ENCODE measurements at places on chromosomes 2 and 18.

GRCh38 chr2:10209406-10209935, 86.9 kb downstream of the RRM2 start:
- DNase-seq, result no peak

DNA sequence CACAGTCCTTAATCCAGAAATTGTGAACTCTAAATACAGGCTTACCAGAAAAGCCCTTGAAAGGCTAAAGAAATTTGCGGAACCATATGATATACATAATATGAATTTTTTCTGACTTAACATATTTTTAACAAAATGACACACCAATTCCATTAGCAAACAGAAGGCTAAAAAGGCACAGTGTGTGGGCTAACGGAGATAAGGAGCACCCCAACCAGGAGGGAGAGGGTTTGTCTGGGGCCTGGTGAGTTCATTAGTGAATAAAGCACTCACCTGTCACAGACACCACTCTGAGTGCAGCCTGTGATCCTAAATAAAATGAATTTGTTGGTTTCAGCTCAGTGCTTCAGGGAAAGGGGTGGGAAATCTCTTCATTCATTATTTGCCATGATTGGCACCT, 2.7 kb upstream of the FECH start:
- DNase-seq, result no peak

GRCh38 chr2:73033142-73033765, 38.3 kb downstream of the SFXN5 start:
- no peak for DNase-seq

DNA sequence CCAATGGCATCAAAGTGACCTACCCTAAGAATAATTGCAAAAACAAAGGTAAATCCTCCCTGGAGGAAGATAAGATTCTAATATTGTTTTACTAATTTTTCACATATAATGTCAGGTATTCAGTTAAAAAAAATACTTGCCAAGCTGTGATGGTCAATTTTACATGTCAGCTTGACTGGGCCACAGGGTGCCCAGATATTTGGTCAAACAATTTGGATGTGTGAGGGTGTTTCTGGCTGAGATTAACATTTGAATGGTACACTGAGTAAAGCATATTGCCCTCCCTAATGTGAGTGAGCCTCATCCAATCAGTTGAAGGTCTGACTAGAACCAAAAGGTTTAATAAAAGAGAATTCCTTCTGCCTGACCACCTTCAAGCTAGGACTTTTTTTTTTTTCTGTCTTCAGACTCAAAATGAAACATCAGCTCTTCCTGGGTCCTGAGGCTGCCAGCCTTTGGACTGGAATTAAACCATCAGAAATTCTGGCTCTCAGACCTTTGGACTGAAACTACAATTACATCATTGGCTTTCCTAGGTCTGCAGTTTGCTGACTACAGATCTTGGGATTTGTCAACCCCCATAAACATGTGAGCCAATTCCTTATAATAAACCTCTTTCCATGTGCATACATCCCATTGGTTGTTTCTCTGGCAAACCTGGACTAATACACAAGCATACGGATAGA, 65.4 kb downstream of the LDAH start:
- no peak for DNase-seq

- no peak for DNase-seq
These were observed 11.2 kb upstream of the MAT2A start for GRCh38 chr2:85527787-85528186.

- no peak for DNase-seq
These were observed 46.4 kb downstream of the CYP1B1 start for GRCh38 chr2:38029512-38029911.

- DNase-seq, result no peak
These were observed 147.7 kb upstream of the DPP10 start for GRCh38 chr2:114294741-114295140.

- no peak for DNase-seq
These were observed 18.7 kb downstream of the MEP1B start for GRCh38 chr18:32208577-32208976.

GRCh38 chr2:207155516-207156444, 10.0 kb downstream of the KLF7 start:
- no peak for DNase-seq

DNA sequence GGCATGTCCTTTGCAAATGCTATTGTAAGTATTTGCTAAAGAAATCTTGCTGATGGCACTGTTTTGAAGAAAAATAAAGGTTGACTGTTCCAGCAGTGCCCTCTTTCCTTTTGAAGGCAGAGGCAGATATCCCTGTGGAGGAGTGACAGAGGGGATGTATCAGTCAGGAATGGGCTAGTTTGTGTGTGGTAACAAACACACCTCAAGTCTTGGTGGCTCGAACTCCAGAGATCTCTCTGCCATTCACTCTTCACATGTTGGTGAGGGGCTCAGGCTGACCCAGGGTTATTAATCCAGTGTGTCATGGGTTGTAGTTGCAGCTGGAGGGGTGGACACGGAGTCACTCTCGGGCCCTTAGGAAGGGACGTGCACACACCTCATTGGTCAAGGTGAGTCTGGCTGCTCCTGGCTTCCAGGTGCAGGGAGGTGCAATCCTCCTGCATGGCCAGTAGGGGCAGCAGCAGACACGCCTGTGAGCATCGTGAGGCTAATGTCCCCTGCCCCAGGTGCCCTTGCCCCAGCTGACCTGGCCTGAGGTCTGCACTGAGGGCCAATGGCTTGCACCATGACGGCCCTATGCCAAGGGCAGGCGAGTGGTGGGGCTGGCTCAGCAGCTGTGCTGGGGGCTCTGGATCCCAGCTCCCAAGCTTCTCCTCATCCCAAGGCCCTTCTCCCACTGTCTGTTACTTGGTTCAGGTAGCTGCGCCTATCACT, 146.5 kb downstream of the ASB1 start:
- no peak for DNase-seq

- no peak for DNase-seq
These were observed 134.0 kb upstream of the SERTAD2 start for GRCh38 chr2:64787698-64788097.

- no peak for DNase-seq
These were observed 25.1 kb downstream of the KDM3A start for GRCh38 chr2:86466306-86466705.

DNA sequence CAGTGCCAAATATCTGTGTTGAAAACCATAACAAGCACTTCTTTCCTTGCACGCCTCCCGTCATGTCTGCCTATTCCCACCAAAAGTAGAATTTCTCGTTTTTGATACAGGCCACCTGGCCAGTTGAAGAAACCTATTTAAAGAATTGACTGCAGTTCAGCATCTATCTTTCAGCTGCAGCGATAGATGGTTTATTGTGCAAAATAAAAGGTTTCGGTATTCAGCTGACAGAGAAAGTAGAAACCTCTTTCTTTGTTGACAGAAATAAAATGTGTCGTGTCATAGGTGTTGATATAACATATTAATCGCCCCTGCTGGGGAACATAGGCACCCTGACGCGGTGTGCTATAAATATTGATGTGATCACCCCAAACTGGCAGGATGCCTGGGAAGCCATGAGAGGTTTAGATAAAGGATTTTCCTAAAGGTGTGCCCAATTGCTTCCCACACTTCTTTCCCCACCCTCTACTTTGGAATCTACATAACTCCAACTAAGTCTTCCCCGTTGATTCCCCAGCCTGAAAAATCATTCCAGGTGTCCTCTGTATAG, 570.4 kb downstream of the CCDC85A start:
- DNase-seq, result no peak

- DNase-seq, result no peak
These were observed 127.0 kb downstream of the INHBB start for GRCh38 chr2:120472891-120473309.

DNA sequence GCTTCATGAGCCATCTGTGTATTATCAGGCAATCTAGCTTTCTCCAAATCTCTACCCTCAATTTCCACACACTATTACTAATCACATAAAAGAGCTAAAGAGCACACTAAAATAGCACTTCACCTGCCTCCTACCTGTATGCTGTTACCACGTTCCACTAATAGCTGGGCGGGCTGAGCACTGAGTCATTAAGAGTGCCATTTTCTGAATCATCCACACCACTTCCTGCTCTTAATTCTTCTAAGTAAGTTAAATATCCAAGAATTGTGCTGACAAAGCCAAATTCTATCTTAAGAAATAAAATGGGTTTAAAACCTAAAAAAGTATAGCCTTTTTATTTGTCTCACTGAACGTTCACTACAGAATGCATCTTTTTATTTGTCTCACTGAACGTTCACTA, 35.7 kb downstream of the NOL10 start:
- DNase-seq, result no peak

- no peak for DNase-seq
These were observed 134.1 kb downstream of the SLC8A1 start for GRCh38 chr2:40317761-40318160.

GRCh38 chr18:61900504-61901281, 7.9 kb upstream of the RNF152 start:
- no peak for DNase-seq

GRCh38 chr2:137339051-137339450, 573.7 kb downstream of the THSD7B start:
- DNase-seq, result no peak

- DNase-seq, result no peak
These were observed 58.5 kb upstream of the ARHGAP15 start for GRCh38 chr2:143070704-143071103.

DNA sequence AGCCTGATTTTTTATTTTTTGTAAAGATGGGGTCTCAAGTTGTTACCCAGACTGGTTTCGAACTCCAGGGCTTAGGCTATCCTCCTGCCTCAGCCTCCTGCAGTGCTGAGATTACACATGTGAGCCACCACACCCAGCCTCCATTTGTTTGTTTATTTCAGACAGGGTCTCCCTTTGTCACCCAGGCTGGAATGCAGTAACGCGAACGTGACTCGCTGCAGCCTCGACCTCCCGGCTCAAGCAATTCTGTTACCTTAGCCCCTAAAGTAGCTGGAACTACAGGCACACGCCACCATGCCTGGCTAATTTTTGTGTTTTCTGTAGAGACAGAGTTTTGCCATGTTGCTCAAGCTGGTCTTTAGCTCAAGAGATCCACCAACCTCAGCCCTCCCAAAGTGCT, 27.2 kb downstream of the UBXN4 start:
- no peak for DNase-seq

GRCh38 chr2:231909631-231910030, 16.6 kb downstream of the NPPC start:
- no peak for DNase-seq

- DNase-seq, result peak; percentile 29
These were observed 157.0 kb upstream of the SERPINE2 start for GRCh38 chr2:224195925-224196571.

GRCh38 chr2:102107741-102108070, 34.8 kb upstream of the IL1R1 start:
- DNase-seq, result peak; percentile 43

GRCh38 chr2:85796341-85797262, 42.8 kb downstream of the ATOH8 start:
- DNase-seq, result no peak

GRCh38 chr2:41905597-41906337, 142.1 kb upstream of the PKDCC start:
- no peak for DNase-seq

GRCh38 chr2:23002234-23002633, 382.7 kb upstream of the KLHL29 start:
- no peak for DNase-seq

DNA sequence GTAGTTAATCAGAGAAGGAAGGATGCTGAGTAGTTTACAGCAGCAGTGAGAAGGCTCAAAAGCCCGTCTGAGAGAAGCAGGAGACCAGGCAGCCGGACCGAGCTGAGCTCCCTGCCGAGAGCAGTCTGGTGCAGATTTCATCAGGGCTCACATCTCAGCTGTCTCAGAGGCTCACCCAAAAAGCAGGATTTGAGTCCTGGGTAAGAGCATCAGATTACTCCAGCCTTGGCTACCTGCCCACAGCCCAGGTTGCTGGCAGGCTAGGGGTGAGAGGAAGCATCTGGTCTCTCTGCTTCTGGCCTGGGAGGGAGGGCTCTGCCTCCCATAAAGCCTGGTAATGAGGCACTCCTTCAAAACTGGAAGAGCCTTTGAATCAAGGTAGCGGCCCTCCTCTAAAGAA, 140.5 kb downstream of the ST6GAL2 start:
- no peak for DNase-seq

- no peak for DNase-seq
These were observed 830.1 kb upstream of the POU3F3 start for GRCh38 chr2:104023765-104024164.

GRCh38 chr2:152410165-152410597, 75.2 kb downstream of the FMNL2 start:
- peak; percentile 64 for DNase-seq

- DNase-seq, result no peak
These were observed 81.8 kb upstream of the CDCA7 start for GRCh38 chr2:173272849-173273248.

- no peak for DNase-seq
These were observed 11.5 kb upstream of the ALPK2 start for GRCh38 chr18:58640428-58640805.

DNA sequence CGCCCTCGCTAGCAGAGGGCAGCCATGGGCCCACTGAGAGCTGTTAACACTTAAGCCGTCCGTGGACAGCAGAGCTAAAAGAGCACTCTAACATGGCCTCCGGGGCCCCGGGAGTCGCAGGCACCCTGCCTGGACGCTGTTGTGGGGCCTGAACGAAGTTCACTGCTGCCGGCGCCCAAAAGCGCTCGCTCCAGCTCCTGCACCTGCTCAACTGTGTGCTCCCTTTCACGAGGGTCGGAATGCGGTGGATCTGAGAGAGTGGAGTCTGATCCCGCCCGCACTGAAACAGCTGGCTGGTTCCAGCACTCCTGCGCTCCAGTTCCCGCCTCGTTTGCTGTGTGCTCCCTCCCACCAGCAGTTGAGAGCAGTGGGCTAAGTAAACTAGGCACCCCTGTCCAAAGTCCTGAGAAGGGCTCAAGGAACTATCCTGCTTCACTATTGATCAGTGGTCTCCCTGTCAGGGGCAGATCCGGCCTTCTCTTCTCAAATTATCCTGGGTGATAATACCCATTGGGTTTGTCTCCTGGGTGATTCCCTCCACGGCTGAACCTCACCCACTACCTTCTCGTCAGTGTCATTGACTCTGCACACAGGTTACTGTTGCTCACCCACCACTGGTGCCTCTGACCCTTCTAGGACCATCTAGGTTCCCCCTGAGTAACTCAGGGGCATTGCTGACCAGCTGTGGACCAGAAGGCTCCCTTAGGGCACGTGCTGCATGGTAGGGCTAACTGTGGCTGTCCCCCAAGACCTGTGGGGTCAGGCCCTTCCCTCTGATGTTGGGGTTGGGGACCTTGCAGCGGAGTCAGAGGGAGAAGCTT, 23.5 kb downstream of the B3GNT7 start:
- no peak for DNase-seq

DNA sequence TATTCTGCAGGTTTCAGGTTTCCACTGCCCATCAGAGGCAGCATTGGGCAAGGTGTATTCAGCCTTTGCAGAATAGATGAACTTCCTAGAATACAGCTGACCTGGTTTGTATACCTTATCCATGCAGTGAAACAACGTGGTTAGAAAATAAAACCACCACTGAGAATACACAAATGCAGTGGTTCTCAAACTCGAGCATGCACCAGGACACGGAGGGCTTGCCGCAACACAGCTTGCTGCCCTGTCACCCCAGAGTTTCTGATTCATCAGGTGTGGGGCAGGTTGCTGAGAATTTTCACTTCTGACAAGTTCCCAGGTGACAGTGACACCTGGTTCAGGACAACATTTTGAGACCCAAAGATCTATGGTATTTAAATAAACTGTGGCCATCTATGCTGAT, 23.4 kb upstream of the C1D start:
- no peak for DNase-seq

- no peak for DNase-seq
These were observed 17.7 kb downstream of the MAP2 start for GRCh38 chr2:209441541-209441940.

GRCh38 chr2:44170311-44170717, 1.6 kb downstream of the PPM1B start:
- DNase-seq, result no peak
